ENCODE measurements at places on chromosomes 16 and 17. TPM values are rescaled to one million over a fixed set of nuclear protein-coding genes. Genes with fewer than 3 reads are reported as not detected.

- peak; percentile 40 for DNase-seq
- H3K27ac ChIP-seq, result no peak overlapping the region
- H3K36me3 ChIP-seq, result no peaks in the 10 kb centered on the region
- no peaks in the 10 kb centered on the region for H3K27me3 ChIP-seq
Measured at GRCh38 chr16:14249291-14250032, 178.3 kb downstream of the MRTFB start.

The BAIAP3 gene
- total RNA-seq, result 3.0 TPM

DNA sequence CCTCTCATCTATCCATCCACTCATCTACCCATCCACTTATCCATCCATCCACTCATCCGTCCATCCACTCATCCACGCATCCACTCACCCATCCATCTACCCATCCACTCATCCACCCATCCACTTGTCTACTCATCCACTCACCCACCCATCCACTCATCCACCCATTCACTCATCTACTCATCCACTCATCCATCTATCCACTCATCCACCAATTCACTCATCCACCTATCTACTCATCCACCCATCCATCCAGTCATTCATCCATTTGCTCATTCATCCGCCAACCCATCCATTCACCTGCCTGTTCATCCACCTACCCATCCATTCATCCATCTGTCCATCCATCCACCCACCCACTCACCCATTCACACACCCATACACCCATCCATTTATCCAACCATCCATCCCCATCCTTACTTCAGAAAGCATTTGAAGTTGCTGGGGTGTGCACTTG lies 329.6 kb downstream of the SEC14L1 start:
- H3K27ac ChIP-seq, result peak overlapping the region; percentile 95
- H3K4me1 ChIP-seq, result peaks cover 77% of the 10 kb centered on the region
- no peaks in the 10 kb centered on the region for H3K36me3 ChIP-seq
- no peak overlapping the region for H3K4me3 ChIP-seq
- DNase-seq, result no peak
- no peaks in the 10 kb centered on the region for H3K27me3 ChIP-seq

The SLX1A gene
- 22.1 TPM for total RNA-seq

The CCT6B gene
- 2.6 TPM for total RNA-seq

DNA sequence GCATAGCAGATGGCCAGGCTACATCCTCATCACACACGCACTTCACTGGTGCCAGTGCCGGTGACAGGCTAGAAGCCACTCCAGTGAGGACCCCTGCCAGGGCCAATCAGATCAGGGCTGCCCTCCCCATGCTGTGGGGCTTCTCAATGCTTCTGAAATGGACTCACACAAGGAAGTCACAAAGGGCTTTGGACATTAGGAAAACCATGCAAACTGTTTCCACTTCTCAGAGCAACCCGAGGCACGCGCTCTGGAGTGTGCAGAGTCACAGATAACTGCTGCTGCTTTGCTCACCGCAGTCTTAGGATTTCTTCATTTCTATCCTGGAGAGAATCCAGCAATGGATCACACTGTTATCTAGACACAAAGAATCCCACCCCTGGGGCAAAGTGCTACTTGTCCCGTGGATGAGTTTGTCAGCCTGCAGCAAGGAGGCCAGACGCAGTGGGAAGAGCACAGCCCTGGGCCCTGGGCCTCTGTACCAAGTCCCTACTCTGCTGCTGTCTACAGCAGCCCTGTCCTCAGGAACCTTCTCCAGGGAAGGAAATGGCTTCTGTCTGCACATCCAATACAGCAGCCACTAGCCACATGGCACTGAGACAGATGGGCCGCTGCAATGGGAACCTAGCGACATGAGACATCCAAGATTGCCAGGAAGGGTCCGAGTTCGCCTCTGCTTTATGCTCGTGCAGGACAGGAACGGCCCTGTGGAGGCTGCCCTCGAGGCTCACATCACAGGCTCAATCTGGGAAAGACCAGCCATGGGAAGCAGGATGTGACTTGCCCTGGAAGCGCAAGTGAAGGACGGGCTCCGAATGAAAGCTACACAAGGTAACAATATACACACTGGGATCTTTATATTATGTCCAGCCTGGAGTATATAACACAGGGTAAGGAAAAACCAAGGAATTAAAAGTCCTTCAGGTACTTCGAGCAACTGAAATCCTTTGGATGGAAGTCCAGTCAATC lies 169.3 kb downstream of the ZFHX3 start:
- H3K4me1 ChIP-seq, result peaks cover 43% of the 10 kb centered on the region
- H3K36me3 ChIP-seq, result no peaks in the 10 kb centered on the region
- H3K4me3 ChIP-seq, result no peak overlapping the region
- no peaks in the 10 kb centered on the region for H3K27me3 ChIP-seq

DNA sequence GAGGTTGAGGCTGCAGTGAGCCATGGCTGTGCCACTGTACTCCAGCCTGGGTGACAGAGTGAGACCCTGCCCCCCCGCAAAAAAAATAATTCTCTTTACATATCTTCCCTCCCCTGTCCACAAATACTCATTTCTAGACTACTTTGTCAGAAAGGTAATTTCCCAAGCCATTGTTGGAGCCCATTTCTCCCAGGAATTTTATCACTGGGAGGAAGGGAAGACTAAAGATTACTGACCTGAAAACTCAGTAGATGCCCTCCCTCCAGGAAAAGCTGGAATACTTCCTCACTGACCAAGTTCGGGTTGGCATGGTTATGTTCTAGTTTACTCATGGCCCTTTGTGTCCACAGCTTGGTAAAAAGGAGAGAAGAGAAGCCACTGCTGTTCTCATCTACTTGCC lies 4.1 kb downstream of the CALCOCO2 start:
- DNase-seq, result no peak
- H3K4me1 ChIP-seq, result peaks cover 25% of the 10 kb centered on the region
- H3K36me3 ChIP-seq, result no peaks in the 10 kb centered on the region
- H3K4me3 ChIP-seq, result no peak overlapping the region

- no peaks in the 10 kb centered on the region for H3K36me3 ChIP-seq
- no peaks in the 10 kb centered on the region for H3K4me1 ChIP-seq
Measured at GRCh38 chr16:56073508-56073907, 117.8 kb upstream of the GNAO1 start.

GRCh38 chr17:38601539-38602351 lies 4.0 kb downstream of the SRCIN1 start:
- no peaks in the 10 kb centered on the region for H3K36me3 ChIP-seq
- H3K27me3 ChIP-seq, result peaks cover 6% of the 10 kb centered on the region
- peak overlapping the region; percentile 52 for H3K27ac ChIP-seq
- H3K4me3 ChIP-seq, result no peak overlapping the region

DNA sequence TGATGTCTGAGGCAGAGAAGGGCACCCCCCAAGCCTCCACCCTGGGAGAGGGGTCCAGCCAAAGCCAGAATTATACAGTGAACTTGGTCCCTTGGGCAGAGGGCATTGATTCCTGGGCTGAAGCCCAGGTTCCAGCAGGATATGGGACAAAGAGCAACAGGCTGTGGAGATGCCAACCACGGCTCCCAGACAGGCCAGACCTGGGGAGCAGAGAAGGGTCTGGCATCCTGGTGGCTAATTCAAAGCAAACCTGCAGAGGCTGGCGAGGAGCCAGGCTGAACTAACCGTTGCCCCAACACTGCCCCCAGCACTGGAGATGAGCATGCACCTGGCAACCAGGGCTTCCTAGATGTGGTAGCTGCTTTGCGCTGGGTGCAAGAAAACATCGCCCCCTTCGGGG lies 3.0 kb downstream of the CES3 start:
- no peaks in the 10 kb centered on the region for H3K4me1 ChIP-seq
- no peak overlapping the region for H3K27ac ChIP-seq
- no peak for DNase-seq
- H3K27me3 ChIP-seq, result no peaks in the 10 kb centered on the region
- H3K4me3 ChIP-seq, result no peak overlapping the region

The SLC16A5 gene
- 11.9 TPM for total RNA-seq
